MM.1S (cell line): ENCODE measurements at places on chromosomes 4 and X.

DNA sequence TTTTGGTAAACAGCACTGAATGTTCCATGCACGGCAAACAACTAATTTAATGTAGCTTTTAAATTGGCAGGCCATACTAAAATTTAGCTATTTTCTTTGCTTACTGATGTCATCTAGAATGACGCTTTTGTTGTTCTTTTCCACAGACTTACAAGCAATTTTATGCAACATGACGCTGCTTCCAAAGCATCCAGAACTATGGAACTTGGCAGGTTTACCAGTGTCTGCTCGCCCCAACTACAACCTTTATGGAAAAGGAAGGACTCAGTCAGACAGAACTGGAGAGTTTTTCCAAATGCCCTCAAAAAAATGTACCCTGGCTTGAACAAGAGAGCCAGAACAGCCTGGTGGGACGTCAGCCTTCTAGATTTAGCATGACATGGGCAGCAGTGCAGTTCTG, 58.7 kb downstream of the ANOS1 start:
- DNase-seq = no peak

DNA sequence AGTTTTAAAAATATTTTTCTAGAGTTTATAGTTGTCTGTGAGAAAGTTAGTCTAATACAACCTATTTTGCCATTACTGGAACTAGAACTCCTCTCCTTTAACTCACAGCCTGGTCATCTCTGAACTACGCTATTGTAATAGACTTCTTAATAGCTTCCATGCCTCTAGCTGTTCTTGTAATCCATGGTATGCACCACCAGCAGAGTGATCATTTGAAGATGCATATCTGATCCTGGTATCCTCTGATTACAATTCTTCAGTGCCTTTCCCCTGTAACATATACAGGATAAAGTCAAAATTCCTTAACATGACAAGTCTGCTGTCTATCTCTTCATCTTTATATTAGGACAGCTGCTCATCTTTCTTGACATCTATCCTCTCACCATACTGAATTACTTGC, 37.6 kb upstream of the NALF2 start:
- no peak for DNase-seq

DNA sequence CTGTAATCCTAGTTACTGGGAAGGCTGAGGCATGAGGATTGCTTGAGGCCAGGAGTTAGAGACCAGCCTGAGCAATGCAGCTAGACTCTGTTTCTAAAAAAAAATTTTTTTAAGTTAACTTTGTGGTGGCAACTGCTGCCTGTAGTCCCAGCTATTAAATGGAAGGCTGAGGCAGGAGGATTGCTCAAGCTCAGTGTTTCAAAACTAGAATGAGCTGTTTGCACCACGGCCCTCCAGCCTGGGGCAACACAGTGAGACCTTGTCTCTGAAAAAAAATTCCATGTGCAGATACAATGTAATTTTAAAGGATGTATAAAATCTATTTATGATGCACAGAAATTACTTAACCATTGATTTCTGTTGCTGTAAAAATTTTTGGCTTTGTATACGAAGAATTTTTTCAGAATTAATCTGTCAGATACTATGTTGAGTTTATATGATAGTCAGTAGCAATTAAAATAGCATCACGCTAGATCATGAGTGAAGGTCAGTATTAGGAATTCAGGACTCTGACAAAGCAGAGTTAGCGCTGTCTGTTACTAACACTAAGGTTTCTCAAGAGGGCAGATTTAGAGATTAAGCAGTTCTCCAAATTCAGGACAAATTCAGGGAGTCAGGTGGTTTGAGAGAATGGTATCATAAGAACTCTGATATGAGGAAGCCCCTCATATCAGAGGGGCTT, 8.3 kb upstream of the AGA start:
- no peak for DNase-seq

GRCh38 chr4:111792632-111793031, 352.6 kb upstream of the FAM241A start:
- no peak for DNase-seq

DNA sequence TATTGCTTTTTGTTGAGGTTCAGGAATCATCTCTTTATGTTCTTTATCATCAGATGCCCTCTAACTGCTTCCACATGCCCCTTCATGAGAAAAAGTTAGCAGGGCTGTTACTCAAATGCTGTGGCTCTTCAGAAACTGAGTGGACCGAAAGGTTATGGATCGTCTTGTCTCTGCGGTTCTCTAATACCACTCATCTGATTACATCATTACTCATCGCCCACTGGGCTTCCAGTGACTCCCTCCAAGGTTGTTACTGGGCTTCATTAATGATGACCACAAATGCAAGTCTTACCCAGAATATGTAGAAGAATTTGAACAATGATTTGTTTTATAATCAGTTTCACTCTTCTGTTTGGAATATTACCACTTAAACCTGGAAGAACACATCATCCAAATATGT, 67.7 kb downstream of the RWDD4 start:
- no peak for DNase-seq
